DMS 273 treated with DMSO at 0.1 percent for 48 hours (cell line): ENCODE measurements at places on chromosomes 1 and 21.

GRCh38 chr1:203493901-203494300 is at the start of gene OPTC:
OPTC (plus strand) TSS chr1:203494153; CDS start chr1:203496006, 1,853 bp downstream.
- DNase-seq, result no peak

- no peak for DNase-seq
These were observed 124.2 kb upstream of the OLFM3 start for GRCh38 chr1:102120910-102121309.

GRCh38 chr1:125065821-125066180 is 3881.0 kb downstream of the SRGAP2C start:
- DNase-seq, result no peak

- DNase-seq, result no peak
These were observed 72.9 kb downstream of the UCHL5 start for GRCh38 chr1:192986110-192986747.

DNA sequence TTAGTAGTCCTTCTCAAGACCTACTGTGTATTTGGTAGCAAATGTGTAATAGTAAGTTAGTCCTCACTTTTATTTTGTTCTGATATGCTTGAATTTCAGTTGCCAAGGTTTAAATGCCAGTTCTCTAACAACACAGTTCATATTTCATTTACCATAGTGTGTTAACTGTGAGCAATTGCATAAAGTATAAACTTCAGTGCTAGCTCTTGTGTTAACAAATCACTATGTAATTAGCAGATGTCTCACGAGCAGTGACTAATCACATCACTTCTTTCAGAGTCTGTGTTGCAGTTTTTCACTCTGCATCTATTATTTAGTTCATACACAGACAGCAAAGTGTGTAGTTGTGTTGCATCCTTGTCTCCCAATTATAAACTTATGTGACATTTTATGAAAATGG is 47.8 kb downstream of the ZMYM4 start:
- DNase-seq, result no peak

- no peak for DNase-seq
These were observed 149.8 kb downstream of the PTPRC start for GRCh38 chr1:198788561-198789064.

DNA sequence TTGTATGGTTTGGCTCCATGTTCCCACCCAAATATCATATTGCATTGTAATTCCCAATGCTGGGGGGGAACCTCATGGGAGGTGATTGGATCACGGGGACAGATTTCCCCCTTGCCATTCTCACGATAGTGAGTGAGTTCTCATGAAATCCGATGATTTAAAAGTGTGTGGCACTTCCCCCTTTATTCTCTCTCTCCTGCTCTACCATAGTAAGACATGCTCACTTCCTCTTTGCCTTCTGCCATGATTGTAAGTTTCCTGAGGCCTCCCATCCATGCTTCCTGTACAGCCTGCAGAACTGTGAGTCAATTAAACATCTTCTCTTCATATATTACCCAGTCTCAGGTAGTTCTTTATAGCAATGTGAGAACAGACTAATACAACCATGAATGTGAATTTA is 211.6 kb upstream of the NR5A2 start:
- DNase-seq, result no peak

DNA sequence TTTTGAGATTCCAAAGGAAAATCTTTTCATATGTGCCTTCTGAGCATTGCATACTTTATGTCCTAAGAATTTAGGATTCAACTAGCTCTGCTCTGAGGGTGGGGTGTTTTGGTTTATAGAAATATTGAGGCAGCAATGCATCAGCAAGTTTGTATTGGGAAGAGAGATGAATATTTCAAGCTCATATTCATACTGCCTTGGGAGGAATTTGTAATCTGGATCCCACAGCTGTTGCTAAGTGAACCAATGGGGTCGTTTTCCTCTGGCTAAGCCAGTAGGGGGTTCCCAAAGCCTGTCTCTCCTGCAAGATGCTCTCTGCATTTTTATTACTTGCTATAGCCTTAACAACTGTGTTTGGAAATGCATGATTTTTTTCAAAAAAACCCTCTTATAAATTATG is 130.6 kb downstream of the SNX7 start:
- no peak for DNase-seq

DNA sequence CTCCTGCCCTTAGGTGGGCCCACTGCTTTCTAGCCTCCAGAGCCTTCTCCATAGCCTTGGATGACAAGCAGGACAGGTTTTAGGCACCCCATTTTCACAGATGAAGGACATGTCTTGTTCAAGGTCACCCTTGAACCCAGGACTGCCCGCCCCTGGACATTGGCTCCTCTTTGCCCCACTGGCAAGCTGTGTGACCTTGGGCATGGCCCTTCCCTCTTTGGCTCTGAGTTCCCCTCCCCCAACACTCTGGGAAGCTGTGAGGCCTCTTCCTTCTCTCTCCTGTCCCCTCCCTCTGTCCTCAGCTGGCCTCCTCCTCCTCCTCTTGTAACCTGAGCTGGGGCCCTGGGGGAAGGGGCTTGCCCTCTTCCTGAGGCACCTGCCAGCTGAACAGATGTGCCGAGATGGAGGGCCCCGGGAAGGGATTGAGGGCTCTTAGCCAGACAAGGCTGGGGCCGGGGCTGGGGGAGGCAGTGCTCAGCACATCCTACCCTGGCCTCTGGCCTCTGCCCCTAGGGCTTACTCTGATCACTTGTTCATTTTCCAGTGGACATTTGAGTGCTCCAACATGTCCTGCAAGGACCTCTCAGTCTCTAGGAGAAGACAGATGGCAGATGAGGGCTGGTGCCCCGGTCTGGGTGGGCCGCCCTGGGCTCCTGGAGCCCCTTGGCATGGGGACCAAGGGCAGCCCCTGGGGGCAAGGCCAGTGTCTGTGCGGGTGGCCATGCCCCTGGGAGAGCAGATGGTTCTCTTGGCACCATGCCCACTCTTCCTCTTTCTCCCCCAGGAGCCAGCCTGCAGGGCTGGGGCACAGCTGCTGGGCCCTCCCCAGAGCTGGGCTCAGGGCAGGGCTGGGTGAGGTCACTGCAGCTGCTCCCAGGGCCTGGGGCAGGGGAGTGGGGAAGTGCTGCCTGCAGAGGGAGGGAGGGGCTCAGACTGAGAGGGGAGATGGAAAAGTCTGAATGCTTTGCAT is 10.7 kb downstream of the FOXO6 start:
- peak; percentile 100 for DNase-seq

- DNase-seq, result peak; percentile 7
These were observed 63.9 kb upstream of the WARS2 start for GRCh38 chr1:119204197-119204960.

DNA sequence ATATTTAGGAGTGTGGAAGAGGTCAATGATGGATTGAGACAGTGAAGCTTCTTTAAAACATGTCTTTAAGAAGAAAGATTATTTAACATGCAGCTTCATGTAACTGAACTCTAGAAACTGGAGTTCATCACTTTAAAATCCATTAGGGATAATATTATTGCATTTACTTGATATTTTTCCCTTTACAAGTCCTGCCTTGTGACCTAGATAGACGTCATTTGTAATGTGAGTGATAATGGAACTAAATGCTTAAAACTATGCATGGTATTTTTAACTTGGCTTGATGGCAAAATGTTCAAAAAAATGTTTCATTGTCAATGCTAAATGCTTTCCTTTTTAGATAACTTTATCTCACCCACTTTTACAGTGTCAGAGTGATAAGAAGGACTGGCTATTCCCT is 723.7 kb downstream of the RWDD3 start:
- DNase-seq, result no peak

DNA sequence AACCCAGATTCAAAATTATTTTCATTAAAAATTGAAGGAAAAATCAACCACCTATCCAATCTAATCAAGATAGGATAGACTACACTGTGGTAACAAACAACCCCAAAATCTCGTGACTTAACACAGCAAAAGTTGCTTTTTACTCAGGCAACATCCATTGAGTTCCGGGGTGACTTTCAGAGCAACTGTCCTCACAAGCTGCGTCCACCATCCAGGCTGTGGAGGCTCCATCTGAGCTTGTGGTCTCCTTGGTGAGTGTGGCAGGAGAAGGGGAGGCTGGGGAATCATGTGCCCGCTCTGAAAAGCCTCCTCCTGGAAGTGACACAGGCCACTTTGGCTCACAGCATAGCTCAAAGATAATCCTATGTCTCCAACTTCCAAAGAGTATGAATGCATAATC is 52.4 kb downstream of the CD2 start:
- no peak for DNase-seq

DNA sequence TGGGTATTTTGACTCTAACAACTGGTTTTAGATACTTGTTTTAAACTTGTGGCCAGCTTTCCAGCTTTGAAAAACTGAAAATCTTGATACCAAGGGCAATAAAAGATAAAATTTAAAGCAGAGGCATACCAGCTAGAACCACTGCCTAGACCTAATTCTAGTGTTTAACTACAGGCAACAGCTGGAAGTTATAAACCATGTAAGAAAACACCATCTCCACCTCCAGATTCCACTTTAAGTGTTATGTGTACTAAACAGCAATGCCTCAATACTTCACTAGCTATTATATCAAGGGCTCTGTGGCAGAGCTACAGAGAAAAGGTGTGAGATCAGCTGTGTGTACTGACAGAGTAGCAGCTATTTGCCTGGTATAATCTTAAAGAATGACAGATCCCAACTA is 69.5 kb downstream of the LPAR3 start:
- no peak for DNase-seq

DNA sequence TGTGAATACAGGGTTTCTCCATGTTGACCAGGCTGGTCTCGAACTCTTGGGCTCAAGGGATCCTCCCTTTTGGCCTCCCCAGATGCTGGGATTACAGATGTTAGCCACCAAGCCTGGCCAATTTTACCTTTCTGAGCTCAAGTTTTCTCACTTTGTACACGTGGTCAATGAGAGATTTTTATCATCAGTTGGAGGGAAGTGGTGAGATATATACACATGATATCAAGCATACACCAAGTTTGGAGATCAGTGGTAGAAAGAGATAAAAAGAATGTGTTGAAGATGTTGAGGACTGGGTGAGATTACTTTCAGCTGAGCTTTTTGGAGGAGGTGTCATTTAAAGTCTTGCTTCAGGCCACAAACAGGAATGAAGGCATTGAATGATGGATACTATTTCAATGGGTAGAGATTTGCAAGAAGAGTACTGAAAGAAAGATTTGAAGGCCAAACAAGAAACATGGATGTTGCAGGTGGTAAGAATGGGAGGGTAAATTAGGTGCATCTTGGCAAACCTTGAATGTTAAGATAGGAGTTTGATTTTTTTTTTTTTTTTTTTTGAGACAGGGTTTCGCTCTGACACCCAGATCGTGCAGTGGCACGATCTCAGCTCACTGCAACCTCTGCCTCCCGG is 3.0 kb upstream of the SESN2 start:
- DNase-seq, result no peak

- DNase-seq, result no peak
These were observed 35.8 kb downstream of the C1orf21 start for GRCh38 chr1:184422490-184423233.

DNA sequence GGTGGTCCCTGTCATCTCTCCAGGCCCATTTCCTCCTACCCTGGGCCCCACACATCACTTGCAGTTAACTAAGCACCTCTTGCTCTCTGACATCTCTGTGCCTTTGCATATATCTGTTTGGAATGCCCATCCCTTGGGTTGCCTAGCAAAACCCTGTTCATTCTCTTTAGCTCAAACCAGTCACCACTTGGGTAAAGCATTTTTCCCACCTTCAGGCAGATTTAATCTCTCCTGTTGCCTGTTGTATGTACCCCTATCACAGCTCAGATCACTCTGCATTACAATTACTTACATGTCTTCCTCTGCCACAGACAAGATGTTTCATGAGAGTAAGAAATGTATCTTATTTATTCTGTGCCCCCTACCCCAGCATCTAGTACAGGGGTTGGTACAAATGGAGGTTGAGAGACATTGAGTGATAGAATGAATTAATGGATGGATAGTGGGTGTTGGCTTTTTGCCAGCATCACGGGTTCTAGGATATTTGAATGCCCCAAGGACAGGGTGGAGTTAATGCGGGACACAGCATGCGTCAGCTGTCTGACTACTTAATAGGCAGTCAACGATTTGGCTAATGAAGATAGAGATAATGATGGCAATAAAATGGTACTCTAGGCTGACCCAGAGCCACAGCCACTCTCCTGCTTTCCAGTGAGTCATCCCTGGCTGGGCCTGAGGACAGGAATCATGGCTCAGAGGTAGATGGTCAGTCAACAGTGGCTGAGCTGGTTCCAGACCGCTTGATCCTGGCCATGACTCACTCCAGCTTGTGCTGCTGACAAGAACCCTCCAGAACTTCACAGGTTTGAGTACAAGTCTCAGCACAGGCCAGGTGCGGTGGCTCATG is 6.5 kb downstream of the NR0B2 start:
- no peak for DNase-seq

DNA sequence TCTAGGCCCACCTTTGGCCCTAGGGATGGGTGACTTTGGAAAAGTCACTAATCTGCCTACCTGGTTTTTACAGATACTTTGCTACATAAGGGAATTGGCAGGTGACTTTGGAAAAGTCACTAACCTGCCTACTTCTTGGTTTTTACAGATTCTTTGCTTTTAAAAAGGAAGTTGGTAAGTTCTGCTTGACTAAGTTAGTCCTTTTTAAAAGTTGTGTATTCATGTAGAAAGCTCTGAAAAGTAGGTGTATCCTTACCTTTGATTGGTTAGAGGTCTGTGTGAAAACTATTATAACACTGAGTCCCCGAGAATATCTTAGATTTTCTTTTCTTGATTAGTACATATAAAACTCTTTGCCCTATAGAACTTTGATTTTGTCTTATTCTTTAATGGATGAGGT is 12.4 kb downstream of the ATF6 start:
- no peak for DNase-seq

GRCh38 chr1:108615544-108615943 is 45.3 kb downstream of the HENMT1 start:
- DNase-seq, result no peak

DNA sequence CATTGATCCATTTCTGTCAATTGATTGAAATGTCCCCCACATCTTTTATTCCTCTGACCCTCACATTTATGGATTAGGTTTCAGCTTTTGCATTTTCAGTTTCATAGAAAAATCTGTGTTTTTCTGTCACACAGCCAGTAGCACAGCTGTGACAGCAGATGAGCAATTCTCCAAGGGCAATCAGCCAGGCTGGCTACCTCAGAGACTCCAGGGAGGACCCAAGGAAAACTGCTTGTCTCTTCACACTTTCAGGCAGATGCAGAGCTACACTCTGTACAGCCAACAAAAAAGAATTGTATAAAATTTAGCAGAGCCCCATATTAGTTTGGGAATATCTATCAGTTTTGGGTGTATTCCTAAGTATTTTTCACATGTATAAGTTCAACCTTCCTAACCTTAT is 257.2 kb downstream of the LRRC7 start:
- peak; percentile 21 for DNase-seq

- no peak for DNase-seq
These were observed 1.6 kb upstream of the PFKL start for GRCh38 chr21:44298301-44298700.

GRCh38 chr1:24484199-24484598 is 18.4 kb upstream of the RCAN3 start:
- no peak for DNase-seq

GRCh38 chr1:191993549-191993948 is 164.7 kb upstream of the RGS18 start:
- DNase-seq, result no peak

DNA sequence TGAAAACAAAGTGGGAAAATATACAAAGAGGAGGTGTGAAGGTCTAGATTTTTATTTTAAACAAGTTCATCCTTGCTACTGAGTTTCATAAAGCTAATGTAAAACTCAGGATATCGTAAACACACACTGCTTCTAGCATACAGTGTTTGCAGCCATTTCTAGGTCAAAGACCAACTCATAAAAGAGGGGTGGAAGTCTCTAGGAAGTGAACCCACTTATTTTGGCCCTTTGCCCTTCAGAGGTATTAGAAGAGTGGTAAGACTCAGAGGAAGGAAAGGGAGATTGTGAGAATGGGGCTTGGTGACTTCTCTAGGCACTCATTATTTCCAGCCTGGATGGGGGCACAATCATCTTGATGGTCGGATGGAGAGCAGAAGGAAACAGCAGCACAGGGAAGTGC is 91.2 kb downstream of the TNFSF18 start:
- no peak for DNase-seq
